GM03348 (cell line): ENCODE measurements at places on chromosomes 2 and 18.

DNA sequence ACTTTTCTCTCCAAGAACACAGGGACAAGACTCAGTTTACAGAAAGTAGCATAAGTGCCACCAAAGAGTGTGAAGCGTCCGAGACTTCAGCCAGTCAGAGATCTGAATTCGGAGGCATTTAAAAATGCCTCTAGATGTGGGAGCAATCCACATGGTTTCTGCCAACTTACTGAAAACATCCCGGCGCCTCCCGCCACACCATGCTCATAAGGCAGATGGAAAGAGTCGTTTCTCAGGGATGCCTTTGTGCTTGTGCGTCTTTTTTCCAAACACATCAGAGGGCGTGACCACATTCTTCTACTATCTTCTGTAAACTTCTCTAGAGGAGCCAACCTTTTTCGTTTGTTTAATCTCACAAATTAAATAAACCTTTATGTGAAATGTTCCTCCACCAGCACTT lies 88.7 kb downstream of the NRP2 start:
- DNase-seq, result no peak

DNA sequence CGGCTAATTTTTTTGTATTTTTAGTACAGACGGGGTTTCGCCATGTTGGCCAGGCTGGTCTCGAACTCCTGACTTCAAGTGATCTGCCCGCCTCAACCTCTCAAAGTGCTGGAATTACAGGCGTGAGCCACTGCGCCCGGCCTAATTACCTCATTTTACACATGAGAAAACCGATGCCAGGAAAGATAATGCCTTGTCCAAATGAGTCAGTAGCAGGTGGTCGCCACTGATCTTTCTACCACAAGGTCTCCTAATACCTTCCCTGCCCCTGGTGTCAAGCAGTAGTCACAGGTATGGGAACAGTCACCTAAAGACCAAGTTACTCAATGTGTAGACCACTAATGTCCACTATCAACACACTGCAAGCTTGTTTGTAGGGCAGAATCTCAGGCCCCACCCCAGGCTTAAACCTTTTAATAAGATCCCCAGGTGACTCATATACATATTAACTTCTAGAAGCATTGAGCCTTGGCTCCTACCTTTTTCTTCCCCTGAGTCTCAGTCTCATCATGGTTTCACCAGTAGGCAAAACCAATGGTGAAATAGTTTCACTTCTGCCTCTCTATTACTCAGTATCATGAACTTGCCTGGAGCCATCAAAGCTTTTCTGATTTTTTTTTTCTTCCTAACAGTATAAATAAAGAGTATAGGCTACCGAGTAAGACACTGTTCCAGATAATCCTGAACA lies 6.9 kb upstream of the EPB41L5 start:
- DNase-seq, result no peak

DNA sequence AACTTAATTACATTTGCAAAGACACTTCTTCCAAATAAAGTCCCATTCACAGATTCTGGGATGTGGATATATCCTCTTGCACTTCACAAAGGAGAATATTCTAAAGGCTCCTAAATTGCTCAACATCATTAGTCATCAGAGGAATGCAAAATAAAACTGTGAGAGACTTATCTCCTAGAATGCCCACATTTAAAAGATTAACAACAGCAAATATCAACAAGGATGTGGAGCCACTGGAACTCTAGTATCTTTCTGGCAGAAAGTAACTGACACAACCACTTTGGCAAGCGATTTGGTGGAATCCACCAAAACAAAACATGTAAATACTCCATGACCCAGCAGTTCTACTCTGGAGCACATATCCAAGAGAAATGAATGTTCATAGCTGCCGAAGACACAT lies 4.6 kb downstream of the NEU2 start:
- DNase-seq, result peak; percentile 30

DNA sequence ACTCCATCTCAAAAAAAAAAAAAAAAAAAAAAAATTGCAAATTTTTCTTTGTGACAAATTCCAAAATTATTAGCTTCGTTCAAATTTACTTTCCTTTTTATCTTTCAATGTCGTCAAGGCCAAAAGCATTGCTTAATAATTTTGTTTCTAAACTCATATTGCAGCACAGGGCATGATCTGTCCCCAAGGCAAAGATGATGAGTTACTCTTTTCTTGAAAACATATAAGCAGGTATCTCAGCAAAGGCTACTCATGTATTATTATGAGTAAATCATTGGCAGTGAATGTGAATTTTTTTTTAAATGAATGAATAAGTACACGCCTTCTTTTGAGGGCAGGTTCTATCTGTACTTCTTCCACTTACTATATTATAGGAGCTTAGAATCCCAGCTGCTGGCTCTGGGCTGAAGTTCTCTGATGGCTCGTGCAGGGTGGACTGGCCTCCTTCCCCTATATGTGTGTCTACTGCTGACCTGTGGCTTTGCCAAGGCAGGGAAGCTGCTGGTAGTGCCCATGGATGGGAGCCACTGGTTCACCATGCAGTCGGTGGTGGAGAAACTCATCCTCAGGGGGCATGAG lies at the start of gene UGT1A7:
UGT1A7 (plus strand) TSS at position 381 of the 579 bp plus-strand sequence; CDS start at position 418, 37 bp downstream.
- DNase-seq, result no peak

GRCh38 chr18:38961880-38962279 lies 1396.3 kb upstream of the CELF4 start:
- no peak for DNase-seq

DNA sequence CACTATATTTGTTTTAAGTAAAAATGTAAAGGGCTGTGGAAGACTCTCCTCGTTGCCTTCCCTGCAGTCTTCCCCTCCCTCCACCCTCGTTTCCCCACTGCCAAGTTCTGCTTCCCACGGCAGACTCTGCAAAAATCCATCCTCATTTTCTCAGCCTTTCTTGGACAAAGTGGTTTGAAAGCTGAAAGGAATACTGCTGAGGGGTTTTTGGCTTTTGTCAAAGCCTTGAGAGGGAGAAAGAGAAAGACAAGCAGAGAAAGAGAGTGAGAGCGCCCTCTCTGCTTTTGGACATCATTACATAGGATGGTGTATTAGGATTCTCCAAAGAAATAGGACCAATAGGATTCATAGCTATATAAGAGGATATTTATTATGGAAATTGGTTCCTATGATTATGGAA lies 455.9 kb upstream of the SOX11 start:
- no peak for DNase-seq

- DNase-seq, result no peak
Observed at GRCh38 chr2:108182489-108182888, 57.3 kb upstream of the SULT1C3 start.

GRCh38 chr2:171146633-171147032 lies 14.1 kb downstream of the TLK1 start:
- DNase-seq, result no peak

DNA sequence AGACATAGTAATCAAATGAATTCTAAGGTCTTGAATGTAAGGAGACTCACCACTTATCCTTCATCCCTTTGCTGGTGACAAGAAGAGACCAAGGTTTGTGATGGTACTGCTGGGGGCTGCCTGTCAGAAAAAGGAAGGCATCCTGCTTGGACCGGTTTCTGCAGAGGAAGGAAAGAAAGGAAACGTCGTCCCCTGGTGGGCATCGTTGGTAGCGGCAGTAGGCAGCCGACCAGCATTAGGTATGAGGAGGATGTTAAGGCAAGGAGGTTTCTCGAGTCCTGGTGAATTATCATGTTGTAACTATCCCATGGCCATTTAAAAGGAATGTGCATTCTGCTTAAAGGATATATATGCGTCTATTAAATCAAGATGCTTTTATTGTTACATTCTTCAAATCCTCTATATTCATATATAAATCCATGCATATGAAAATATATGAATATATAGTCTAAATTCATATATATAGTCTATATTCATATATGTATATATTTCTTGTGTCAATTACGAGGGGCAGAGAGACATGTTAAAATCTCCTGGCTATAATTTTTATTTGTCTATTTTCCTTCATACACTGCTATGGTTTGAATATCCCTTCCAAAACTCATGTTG lies 94.4 kb upstream of the TGFA start:
- peak; percentile 81 for DNase-seq

DNA sequence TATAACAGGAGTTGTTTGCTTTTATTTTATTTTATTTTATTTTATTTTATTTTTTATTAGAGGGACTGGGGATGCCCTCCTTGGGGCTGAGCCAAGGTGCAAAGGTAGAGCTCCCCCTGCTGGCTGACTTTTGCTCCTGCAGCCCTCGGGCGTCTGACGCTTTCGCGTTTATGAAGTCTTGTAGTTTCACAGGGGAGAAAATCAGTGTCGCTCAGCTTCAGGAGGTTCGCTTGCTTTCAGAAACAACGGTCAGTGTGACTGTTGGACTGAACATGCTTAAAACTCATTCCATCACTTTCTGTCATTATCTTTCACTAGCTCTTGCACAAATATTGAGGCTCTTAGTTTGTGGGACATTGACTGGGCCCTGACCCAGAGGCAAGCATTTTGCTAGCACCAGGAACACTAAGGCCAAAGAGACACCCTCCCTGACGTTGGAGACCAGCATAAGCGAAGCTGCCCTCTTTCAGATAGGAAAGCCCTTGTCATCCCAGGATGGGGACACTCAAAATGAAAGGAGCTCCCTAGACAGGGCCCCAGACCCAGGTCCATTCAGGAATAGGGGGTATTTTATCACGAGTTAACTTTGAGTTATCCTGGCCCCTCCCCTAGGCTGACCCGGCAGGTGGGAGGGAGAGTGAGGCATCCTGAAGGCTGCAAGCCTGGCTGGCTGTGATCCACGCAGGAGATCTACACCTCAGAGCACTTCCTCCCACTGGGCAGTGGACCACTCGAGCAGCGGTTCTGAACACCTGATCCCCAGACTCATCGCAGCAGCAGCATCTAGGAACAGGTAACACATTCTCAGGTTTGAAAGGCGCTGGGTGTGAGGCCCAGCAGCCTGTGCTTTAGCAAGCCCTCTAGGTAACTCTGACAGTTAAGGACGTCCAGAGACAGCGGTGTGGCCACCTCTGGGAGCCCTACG lies 34.4 kb downstream of the LGALSL start:
- peak; percentile 75 for DNase-seq

GRCh38 chr2:98519156-98519555 lies 74.5 kb downstream of the INPP4A start:
- no peak for DNase-seq

GRCh38 chr18:64099244-64099643 lies 49.6 kb downstream of the LINC00305 start:
- DNase-seq, result no peak

- DNase-seq, result no peak
Observed at GRCh38 chr2:237602409-237602808, 11.9 kb upstream of the RAB17 start.

GRCh38 chr18:34957119-34957863 lies 83.9 kb upstream of the MAPRE2 start:
- no peak for DNase-seq

- DNase-seq, result no peak
Observed at GRCh38 chr2:43478412-43479086, 117.3 kb downstream of the THADA start.

- DNase-seq, result no peak
Observed at GRCh38 chr2:41735006-41735405, 312.8 kb upstream of the PKDCC start.

DNA sequence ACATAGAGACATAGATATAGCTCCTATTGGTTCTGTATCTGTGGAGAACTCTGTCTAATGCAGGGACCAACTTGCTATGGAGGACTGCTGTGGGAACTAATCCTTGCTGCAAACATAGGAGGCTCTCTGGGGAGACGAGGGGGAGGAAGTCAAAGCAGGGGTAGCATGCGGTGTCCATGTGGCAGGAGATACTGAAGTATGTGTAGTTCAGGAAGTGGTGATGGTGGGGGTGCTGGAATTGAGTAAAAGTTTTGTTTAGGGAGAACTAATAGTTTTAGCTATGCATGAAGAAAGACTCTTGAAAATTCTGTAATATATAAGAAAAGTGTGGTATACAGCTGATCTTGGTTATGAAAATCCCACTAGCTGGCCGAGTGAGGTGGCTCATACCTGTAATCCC lies 62.0 kb downstream of the ANKRD44 start:
- DNase-seq, result peak; percentile 41

DNA sequence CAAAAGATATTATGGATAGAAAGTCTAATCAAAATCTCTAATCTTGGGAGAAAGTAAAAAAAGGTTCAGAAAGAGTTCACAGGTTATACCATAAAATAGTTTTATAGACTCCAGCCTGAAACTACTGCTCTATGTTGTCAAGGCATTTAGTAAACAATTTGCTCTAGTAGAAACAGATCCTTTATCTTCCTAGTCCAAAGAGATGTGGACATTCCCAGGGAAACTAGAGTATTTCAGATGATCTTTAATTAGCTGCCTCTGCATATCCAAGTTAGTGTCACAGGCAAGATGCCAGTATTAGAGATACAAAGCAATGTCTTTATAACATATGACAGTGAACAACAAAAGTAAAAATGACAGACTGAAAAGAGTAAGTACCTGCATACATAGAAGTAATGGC lies 708.6 kb downstream of the CCDC85A start:
- DNase-seq, result no peak

GRCh38 chr2:176151442-176152287 lies at the start of gene HOXD4:
TSS of gene HOXD4 (plus strand) at chr2:176151550. CDS start at chr2:176151634, 84 bp downstream.
- no peak for DNase-seq

DNA sequence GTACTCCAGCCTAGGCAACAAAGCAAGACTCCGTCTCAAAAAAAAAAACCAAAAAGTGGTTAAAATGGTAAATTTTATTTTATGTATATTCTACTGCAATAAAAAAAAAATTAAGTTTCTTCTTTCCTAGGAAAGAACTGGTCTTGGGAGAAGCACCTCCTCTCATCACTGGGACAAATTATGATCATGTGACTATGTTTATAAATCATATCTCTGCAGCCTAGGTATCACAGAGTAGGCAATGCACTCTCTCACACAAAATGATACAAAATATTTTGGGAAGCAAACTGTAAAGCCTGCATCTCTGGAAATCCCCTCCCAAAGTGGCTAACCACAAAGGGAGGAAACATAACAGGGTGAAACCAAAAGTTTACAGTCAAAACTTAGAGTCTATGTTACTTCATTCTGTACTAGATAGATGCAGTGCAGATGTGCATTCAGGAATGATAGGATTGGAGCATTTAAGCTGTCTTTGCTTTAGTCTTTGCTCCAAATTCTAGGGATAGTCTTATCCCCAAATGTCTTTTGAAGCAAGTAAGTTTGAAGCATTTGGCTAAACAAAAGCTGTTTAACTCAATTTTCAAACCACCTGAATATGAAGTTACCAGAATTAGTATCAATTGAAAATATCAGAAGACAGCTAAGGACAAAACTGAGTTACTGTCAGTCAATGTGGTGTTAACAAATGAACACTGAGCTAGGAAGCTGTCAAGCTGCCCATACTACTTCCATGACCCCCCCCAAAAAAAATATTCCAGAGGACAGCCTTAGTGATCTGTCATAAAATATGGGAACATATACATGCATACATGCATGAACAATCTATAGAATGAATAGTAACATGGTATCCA lies 21.1 kb upstream of the MALT1 start:
- DNase-seq, result peak; percentile 42

DNA sequence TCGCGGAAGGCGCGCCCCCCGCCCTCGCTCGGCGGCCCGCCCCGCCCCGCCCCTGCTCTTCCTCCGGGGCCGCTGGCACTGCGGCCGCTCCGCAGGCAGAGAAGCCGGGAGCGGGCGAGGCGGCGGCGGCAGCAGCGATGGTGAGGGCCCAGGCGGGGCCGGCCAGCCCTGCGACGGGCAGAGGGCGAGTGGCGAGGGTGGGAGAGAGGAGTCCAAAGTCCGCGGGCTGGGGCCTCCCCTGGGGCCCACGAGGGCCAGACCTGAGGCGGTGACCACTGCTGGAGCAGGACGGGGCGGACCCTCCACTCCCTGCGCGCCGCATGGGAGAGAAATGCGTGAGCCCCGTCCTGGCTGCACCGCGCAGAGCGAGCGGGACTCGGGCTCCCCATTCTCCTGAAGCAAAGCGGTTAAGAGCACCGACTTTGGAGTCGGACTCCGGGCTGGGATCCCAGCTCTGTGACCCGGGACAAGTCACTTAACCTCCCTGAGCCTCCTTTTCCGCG lies at the start of gene VAMP5:
VAMP5 (plus strand) TSS at position 78 of the 503 bp plus-strand sequence; CDS start at position 138, 60 bp downstream.
- DNase-seq, result peak; percentile 82
